ENCODE measurements at places on chromosomes 1 and 21. TPM values are rescaled to one million over a fixed set of nuclear protein-coding genes. Genes with fewer than 3 reads are reported as not detected.

Gene PGBD5
- 0.07 TPM for total RNA-seq

Gene PCBP3
- 0.14 TPM for total RNA-seq

Gene LHX8
- not detected for total RNA-seq

Gene METTL18
- total RNA-seq, result 8.6 TPM

Gene TMEM269
- total RNA-seq, result not detected

Gene CENPF
- total RNA-seq, result 68.2 TPM

Gene HPDL
- 7.2 TPM for total RNA-seq

Gene C1QC
- total RNA-seq, result not detected

Gene KCNA2
- not detected for total RNA-seq

Gene GCSAML
- total RNA-seq, result not detected

Gene STIL
- 15.8 TPM for total RNA-seq

Gene DNAH14
- 1.9 TPM for total RNA-seq

GRCh38 chr1:231419738-231420298, 2.3 kb downstream of the EGLN1 start:
- DNase-seq, result no peak

- no peak for DNase-seq
Observed at GRCh38 chr1:220918285-220918951, 39.2 kb downstream of the HLX start.

GRCh38 chr1:220430059-220430458, 97.9 kb upstream of the MARK1 start:
- DNase-seq, result no peak

DNA sequence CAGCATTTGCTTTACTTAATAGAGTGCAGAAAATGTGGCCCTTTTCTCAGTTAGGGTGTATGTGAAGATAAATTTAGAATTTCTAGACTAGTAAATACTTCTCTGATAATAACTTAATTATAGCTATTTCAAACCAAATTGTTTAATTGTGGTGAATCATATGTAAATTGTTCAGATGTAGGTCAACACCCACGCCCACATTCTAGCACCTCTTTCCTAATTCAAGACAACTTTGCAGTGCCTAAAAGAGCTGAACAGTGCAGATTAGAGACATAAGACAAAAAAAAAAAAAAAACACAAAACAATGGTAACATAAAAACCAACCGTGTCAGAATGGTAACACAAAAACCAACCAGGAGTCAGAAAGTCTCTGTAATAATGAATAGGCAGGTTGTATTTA, 758.3 kb downstream of the USP25 start:
- DNase-seq, result no peak

GRCh38 chr21:40324389-40324788, 457.2 kb downstream of the PCP4 start:
- no peak for DNase-seq

DNA sequence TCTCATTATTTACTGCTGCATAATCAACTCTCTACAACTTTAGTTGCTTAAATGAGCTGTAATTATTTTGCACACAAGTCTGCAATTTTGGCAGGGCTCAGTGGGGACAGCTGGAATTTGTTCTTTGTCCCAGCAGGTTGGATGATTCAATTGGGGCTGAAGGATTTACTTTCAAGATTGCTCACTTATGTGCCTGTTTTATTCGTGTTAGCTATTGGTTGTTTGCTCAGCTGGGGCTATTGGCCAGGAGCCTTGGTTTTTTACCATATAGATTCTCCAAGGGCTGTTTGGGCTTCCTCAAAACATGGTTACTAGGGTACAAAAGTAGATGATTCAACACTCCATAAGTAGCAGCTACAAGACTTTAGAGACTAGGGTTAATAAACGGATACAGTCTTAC, 13.4 kb downstream of the OR10R2 start:
- no peak for DNase-seq

GRCh38 chr1:218166268-218166945, 118.7 kb upstream of the RRP15 start:
- DNase-seq, result no peak

DNA sequence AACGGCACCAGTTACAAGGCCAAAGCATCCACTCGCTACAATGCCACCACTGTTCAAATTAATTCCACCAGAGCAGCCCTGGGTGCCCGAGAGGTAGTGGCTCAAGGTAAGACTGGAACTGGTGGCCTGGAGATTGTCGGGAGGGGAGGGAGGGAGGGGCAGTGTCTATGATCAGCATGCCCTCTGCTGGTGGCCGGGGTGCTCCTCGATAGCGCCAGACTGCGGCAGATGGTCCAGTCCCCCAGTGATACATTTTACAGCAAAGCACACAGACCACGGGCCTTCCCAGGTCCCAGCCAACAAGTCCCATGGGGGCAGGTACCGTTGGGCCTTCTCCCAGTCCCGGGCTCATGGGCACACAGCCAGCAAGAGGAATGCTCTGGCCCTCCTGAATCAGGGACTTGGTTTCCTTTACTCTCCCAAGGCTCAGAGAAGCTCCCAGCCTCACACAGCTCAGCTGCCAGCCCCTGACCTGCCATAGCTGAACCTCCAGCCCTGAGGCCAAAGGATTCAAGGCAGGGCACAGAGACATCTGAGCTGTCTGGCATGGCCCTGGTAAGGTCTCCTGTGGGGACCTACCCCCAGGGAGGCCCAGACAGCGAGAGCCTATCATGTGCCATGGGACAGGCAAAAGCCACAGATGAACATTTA, 15.3 kb downstream of the ACOT7 start:
- no peak for DNase-seq

- DNase-seq, result no peak
Observed at GRCh38 chr1:222618880-222619596, 1.1 kb downstream of the MIA3 start.

- DNase-seq, result no peak
Observed at GRCh38 chr1:224710196-224710595, 94.1 kb downstream of the CNIH3 start.

DNA sequence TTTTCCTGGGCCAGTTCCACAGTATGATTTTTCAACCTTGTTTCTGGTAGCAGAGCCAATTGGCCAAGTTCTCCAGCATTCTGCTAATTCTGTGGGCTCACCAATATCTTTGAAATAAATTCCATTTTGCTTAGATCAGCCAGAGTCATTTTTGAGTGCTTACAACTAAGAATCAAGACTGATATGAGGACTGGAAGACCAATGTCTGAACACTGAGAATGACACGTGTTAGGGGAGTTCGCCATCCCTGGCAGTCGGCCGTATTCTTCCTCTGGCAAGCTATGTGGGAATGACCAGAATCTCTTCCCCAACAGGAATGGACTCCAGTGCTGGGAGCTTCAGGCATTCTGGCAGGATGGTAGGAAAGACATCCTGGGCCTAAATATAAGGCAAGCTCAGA, 4.9 kb upstream of the TENT5C start:
- no peak for DNase-seq

GRCh38 chr1:118160806-118161205, 24.2 kb downstream of the SPAG17 start:
- DNase-seq, result no peak

- DNase-seq, result no peak
Observed at GRCh38 chr21:28712411-28712810, 280.3 kb downstream of the LTN1 start.

- DNase-seq, result no peak
Observed at GRCh38 chr1:29315876-29316275, 79.6 kb downstream of the PTPRU start.

GRCh38 chr1:14939527-14940284, 213.8 kb upstream of the TMEM51 start:
- DNase-seq, result no peak

DNA sequence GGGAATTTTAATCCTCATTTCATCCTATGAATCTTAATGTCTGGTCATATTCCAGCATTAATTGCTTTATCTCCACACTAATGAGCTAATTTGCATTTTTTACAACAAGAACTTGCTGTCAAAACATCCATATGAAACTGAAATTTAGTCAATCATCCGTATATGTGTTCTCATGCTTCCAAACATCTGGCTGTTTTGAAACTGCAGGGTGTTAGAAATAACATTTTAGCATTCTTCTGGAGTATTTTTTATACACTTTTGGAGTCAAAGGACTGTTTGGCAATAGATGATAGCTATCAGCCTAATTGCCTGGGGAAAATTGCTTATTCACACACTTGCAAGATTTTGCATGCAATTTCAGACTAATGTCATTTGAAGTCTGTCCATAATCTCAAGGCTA, 1639.3 kb downstream of the KCNT2 start:
- DNase-seq, result no peak

DNA sequence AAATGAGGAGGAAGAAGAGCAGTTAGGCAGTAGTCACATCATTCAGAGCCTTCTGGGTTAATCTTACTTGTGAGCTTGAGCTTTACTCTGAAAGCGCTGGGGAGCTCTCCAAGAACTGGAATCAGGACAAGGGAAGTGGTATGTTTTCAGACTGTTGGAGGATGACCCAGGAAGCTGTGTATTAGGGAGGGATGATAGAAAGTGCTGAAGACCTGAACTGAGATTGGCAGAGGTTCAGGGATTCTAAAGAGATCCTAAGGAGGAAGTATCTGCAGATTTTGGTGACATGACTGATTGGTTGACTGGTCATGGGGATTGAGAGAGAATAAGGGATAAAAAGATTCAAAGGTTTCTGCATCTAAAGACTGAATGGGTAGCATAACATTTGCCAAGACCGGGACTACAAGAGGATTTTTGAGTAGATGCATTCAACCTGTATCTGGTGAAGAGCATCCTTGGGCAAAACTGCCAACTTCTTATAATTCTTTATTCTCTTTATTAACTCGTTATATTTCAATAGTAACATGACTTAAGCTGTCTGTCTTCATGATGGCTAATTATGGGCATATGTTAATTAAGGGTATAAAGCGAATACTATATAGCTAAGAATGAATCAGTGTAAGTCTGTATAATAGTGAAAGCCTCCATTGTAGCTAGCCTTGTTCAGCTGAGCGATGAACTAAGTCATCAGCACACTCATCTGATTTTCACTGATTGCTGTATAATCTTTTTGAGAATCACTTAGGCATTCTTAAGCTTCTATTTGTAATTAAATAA, 41.8 kb downstream of the XCL1 start:
- no peak for DNase-seq

DNA sequence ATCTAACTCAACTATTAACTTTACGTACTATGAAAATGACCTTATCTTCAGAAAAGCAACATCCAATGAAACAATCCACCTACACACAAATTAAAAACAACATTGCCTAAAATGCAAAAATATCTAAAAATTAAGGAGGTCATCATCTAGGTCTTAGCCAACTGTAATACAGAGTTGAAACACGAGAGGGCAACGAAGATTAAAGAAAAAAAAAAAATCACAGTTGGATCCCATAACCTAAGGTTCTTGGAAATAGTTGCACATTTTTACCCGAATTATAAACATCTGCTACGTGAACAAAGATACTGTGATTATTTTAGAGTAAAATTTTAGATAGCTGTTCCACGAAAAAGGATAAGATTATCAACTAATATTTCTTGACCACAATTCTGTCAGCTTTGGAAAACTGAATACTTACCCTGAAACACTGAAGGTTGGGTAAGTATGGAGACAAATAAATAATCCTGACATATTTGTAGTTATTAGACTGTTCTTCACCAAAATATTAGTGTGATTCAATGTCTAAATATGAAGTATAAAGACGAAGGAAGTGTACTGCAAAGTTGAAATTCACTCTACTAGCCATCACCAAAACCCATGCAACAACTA, 88.0 kb upstream of the AK4 start:
- no peak for DNase-seq

GRCh38 chr1:54415991-54416390, 9.8 kb upstream of the SSBP3 start:
- no peak for DNase-seq

- no peak for DNase-seq
Observed at GRCh38 chr1:191575180-191575579, 583.1 kb upstream of the RGS18 start.

- DNase-seq, result no peak
Observed at GRCh38 chr1:230713915-230714764, at the start of gene AGT. AGT (minus strand) TSS chr1:230714122; CDS start chr1:230710823, 3,299 bp downstream.

DNA sequence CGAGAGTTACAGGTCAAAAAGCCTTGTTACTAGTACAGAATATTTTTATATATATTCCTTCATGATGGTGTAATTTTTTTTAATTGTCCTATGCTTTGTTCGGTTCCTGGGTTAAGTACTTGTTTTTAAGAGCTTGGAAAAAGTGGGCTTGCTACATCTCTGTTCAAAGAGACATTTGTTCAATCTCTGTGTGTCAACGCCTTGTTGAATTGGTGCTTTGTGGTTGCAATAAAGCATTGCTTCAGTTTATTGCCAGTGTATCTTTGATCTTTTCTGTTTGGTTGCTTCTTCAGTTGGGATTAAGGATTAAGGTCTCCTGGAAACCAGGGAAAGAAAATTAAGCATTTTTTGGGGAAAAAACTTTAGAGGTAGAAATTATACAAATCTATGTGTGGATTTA, 47.7 kb upstream of the DNASE2B start:
- no peak for DNase-seq

- DNase-seq, result no peak
Observed at GRCh38 chr21:38849776-38850175, 44.0 kb downstream of the ETS2 start.
